ENCODE measurements at places on chromosomes 2 and 18.
A peak's percentile ranks its signal among the peaks of the same experiment; 100 is the strongest.

DNA sequence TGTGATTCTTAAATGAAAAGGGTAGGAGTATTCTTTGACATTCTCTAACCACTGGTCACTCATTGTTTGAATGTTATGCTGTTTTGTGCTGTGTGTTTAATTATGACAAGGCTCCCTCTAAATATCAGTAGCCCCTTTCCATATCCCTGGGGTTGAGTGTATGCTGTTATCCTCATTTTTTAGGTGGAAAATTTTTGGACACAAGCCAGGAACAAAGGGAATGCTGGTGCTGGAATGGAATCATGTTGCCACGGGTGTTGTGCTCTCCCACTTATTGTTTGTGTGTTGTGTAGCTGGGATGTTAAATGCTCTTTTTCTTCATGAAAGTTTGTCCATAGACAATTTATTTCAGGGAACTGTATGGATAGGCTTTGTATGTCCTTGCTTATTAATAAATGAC, 43.3 kb downstream of the ZNF532 start:
- no peak for DNase-seq

DNA sequence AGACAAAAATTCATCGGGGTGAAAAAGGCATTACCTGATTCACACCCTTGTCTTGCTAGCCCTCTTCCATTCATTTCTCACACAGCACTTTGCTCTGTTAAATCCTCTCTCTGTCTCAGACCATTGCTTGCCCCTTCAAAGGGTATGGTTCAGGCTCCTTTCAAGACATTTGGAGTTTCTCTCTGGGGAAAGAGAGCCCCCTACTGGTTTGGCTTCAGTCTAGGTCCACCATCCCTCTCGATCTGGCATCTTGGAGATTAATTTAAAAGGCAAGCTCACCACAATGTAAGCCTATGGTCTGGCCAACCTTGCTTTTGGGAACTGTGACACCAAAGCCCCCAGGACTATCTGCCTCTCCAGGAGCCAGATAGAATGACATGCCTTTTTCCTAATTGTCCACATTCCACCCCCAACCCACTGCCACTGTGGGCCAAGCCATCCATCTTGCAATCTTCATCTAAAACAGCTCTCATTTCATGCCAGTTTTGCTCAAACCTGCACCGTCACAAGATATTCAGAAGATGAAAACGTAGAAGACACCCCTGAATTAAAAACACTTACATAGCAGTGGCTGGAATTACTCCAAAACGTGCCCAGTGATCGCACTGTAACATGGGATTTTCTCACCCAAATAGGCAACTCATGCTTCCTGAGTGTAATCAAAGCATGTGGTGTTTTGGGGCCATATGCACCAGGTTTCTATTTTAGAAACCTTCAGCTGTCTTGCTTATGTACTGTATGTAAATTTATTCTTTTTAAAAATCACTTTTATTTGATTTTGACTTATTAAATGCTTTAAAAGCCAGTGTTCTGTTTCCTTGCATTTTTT, 93.9 kb downstream of the FARSB start:
- peak; percentile 45 for DNase-seq

DNA sequence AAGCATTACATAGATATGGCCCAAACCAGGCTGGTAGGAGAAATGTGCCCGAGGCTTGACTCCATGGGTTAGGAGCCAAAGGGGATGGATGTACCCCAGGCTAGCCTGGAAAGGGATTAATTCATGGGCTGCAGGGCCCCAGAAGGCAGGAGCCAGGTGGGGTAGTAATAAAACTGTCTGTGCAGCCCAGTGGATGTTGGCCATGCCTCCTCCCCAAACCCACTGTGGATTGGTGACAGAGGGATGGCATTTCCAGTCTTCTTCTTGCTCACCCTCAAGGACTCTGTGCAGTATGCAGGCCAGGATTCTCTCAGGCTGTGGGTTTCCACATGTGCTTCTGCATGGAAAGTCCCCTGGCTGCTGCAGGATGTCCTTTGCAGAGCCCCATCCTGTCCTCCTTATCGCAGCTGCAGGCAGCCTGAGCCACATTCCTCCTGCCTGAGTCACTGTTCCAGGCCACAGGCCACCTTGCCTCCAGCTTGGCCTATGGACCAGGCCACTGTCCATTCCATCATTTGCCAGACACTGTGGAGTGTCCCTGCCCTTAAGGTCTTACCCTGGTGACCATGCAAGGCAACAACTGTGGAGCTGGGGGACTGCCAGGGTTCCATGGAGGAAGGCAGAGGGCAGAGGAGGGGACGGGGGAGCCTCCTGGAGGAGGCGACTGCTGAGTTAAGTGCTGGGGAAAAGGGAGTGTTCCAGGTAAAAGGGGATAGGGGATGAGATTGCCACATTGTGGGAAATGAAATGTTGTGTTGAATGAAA, 38.9 kb downstream of the INO80C start:
- DNase-seq, result peak; percentile 79

DNA sequence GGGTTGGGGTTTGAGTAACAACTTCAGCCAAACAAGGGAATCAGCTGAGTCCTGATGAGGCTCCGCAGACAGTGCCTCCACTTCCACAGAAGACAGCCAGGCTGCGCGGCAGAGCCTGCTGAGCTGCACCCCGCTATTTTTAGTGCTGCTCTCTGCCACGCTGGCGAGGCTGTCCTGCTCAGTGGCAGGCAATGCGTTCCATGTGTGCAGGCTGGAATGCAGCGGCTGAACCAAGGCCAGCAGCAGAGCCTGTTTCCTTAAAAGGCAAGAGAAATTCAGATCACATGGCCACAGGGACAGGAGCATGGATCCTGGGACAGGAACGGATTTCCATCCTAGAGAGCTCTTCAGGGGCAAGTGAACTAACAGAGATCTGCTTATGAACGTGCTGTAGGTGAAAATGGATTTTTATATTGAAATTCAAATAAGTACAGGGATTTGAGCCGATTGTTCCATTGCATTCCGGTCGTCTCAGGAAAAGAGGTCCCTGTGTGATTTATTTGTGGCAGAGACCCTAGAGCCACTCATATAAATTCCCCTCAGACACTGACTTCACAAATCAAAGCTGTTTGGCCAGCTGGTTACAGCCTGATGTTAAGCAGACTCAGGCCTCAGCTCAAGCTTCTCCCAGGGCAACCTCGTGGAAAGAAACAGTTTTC, 98.7 kb downstream of the COL6A3 start:
- peak; percentile 76 for DNase-seq

- no peak for DNase-seq
Observed at GRCh38 chr2:27581417-27582128, 1.3 kb upstream of the ZNF512 start.

DNA sequence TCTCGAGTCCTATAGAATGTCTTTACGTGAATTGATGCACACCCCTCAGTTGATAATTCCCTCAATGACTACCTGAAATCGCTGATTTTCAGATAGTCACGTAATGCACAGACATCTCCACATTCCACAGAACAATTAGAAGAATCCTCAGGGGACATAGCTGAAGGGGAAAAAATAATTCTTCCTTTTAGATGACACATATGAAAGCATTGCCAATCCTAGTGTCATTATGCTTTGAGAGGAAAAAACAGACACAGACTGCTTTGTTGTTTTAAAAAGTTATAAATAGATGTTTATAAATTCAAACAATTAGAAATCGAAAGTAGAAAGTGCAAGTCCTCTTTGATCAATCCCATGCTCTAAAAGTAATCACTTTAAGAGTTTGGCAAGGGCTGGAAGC, 100.6 kb upstream of the FN1 start:
- no peak for DNase-seq

- no peak for DNase-seq
Observed at GRCh38 chr18:72542984-72543356, 1.2 kb downstream of the CBLN2 start.

DNA sequence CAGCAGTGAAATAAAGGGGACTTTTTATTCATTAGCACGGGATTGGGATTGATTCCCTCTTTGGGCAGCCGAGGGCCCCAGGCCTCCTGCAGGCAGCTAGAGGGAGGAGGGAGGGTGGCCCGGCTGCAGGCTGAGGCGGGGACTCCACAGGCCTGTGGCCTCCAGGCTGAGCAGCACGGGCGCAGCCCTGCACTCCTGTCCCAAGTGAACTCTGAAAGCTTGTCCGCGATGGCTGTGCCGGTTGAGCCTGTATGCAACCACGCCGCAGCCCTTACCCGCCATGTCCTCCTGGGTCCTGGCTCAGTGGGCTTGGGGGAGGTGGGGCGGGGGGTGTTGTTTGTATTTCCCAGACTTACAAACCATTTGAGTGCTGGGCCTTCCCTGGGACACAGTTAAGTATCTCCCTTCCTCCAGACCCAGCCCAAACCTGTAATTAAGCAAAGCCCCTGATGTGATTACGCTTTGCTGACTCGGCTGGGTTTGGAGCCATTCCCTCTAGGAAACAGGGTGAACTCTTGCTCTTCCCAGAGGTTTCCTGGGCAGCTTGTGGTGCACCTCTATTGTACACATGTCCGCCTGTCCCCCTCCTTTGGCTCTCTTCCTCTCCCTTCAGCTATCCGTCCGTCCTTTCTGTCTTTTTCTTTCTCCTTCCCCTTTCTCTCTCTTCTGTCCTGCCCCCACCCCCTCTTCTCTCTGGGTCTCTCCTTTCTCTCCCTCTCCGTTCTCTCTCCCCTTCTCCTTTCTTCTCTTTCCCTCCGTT, 5.3 kb downstream of the GLI2 start:
- no peak for DNase-seq

GRCh38 chr18:72325307-72325706, 218.8 kb downstream of the CBLN2 start:
- no peak for DNase-seq

DNA sequence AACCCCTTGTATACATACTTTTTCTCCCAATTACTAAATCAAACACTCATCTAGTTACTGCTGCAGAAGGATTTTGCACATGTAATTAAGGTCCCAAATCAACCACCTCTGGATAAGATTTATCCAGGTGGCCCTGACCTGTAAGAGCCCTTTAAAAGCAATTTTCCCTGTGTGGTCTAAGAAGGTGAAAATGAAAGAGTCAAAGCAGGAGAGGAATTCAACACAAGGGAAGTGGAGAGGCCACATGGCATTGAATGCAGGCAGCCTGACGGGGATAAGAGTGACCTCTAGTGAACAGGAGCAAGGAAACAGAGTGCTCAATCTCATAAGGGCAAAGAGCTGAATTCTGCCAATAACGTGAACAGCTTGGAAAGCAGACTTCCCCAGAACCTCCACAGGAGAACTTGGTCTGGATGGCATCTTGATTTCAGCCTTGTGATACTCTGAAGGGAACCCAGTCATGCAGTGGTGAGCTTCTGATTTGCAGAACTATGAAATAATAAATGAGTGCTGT, 27.2 kb downstream of the PPP3R1 start:
- peak; percentile 65 for DNase-seq

DNA sequence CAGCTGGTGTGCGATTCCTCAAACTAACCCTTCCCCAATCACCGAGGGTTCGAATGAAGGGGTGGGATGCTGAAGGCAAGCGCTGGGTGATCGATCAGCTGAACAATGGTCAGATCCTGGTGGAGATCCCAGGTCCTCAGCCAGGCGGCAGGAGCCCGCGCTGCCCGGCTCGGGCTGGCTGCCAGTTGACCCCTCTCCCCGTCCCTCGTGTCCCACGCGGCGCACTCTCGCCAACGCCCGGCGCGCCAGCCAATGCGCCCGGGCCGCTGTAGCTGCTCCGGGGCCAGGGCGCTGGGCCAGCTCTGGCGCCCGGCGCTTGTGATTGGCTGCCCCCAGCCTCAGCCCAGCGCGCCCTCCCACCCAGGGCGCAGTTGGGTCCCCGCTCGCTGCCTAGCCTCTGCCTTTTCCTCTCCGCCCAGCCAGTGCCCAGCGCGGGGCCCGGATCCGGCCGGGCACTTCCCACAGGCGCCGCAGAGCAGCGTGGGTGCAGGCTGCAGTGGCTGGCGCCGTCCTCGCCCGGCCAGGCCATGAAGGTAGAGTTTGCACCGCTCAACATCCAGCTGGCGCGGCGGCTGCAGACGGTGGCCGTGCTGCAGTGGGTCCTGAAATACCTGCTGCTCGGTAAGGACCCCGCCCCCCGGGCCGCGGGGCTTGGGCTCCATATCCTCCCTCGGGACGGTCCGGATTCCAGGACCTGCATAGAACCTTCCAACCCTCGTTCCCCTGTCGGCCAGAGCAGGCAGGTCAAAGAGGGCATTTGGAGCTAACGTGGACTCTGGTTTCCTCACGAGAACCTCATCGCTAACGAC, at the start of gene MOGAT1:
Gene MOGAT1, plus strand, starts transcription at position 400 of the 809 bp plus-strand sequence. Its CDS starts 128 bp downstream, at position 528.
- no peak for DNase-seq

GRCh38 chr2:138078153-138078552, 113.9 kb downstream of the HNMT start:
- DNase-seq, result no peak

- DNase-seq, result no peak
Observed at GRCh38 chr2:129118296-129118695, 799.6 kb upstream of the HS6ST1 start.

GRCh38 chr2:213234641-213235040, 49.6 kb upstream of the SPAG16 start:
- DNase-seq, result no peak

GRCh38 chr2:41111836-41112627, 660.1 kb upstream of the SLC8A1 start:
- peak; percentile 42 for DNase-seq

- DNase-seq, result no peak
Observed at GRCh38 chr2:231460073-231460835, 4.0 kb downstream of the NCL start.

- DNase-seq, result no peak
Observed at GRCh38 chr18:62498616-62499262, 24.1 kb upstream of the ZCCHC2 start.

- no peak for DNase-seq
Observed at GRCh38 chr18:12476955-12477354, 69.2 kb downstream of the PRELID3A start.

GRCh38 chr2:23616630-23617029, 231.7 kb downstream of the KLHL29 start:
- no peak for DNase-seq

All from H4 (cell line).